ENCODE measurements at places on chromosomes 6 and 20. TPM values are rescaled to one million over a fixed set of nuclear protein-coding genes. Genes with fewer than 3 reads are reported as not detected.

Gene GRIK2
- total RNA-seq, result 25.9 TPM

Gene PPP1R14C
- total RNA-seq, result not detected

Gene LST1
- total RNA-seq, result not detected

Gene PRRT1
- total RNA-seq, result 3.4 TPM

Gene GPX5
- not detected for total RNA-seq

Gene RAB32
- 72.6 TPM for total RNA-seq

Gene LGSN
- not detected for total RNA-seq

Gene VNN1
- total RNA-seq, result 0.07 TPM

Gene RAD21L1
- 0.85 TPM for total RNA-seq

Gene DYNLT2
- total RNA-seq, result 0.56 TPM

Gene SASH1
- 77.6 TPM for total RNA-seq

Gene SLC17A2
- not detected for total RNA-seq

Gene SGK2
- total RNA-seq, result not detected

Gene LY6G6F
- total RNA-seq, result not detected

Gene ETV7
- 0.15 TPM for total RNA-seq

Gene FRS3
- total RNA-seq, result 3.4 TPM

Gene EEF1A2
- total RNA-seq, result 7.4 TPM

Gene SIRPB1
- total RNA-seq, result not detected

Gene RNF182
- 0.68 TPM for total RNA-seq

Gene RBBP9
- total RNA-seq, result 17.9 TPM

Gene PAX1
- total RNA-seq, result not detected

Gene MEI4
- total RNA-seq, result not detected

Gene KIAA0408
- 0.99 TPM for total RNA-seq

Gene MATN4
- total RNA-seq, result not detected

Gene ZDHHC14
- 6.7 TPM for total RNA-seq
